ENCODE measurements at places on chromosomes 4 and X.

DNA sequence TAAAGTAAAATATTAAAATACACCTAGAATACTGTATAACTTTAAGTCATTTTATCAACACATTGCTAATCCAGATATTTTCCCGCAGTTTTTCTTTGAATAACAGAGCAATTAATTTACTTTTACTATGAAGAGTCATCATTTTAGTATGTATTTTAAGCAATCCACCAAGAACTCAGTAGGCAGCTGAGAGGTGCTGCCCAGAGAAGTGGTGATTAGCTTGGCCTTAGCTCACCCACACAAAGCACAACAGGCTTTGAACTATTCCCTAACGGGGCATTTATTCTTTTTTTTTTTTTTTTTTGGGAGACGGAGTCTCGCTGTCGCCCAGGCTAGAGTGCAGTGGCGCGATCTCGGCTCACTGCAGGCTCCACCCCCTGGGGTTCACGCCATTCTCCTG is 74.4 kb downstream of the CD38 start:
- no peak for DNase-seq

DNA sequence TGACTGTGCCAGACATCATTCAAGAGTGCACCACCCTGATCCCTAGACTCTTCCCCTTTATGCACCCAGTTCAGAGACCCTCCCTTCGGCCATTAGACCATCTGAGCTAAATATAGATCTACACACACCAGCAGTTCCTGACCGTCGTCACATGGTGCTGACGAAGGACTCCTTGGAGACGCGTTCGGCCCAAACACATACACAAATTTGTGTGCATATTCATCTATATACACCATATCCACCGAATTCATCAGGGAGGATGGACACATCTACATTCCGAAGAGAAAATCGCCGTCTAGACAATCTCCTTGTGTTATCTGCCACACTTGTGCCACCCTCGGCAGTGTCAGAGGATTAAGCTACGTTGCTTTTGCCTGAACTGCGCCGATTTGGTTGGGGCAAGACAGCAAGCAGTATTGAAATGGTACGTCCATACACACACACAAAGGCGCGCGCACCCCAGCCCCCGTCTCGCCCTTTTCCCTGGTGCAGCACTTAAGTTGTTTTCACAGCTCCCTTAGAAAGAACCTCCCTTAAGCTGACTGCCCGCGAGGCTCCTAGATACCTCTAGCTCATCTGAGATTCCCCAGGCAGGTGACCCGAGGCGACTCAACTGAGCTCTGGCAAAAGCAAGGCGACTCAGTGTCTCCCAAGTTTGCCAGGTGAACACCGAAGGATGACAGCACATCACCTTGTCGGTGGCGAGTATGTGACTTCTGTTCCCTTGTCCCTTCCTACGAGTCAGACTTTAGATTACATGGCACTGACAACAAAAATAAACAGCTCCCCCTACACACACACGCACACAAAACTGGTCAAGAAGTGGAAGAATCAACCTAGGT is 1.0 kb downstream of the RASGEF1B start:
- peak; percentile 49 for DNase-seq

DNA sequence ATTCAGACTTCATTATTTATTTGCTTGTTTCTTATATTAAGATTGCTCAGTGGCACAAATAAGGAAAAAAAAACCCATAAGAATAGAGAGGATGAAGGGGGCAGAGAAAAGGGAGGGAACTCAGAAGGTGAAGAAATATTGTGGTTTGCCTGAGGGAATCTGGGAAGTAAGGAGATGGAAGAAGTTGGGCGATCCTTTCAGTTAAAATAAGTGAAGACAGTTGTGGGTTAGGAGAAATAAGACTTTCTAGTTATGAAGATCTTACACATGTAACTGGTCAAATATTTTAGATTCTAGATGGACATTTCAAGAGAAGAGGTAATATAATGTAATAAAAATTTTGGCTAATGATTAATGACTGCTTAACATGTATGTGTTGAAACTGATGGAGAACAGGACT is 138.7 kb upstream of the LIMCH1 start:
- DNase-seq = no peak

DNA sequence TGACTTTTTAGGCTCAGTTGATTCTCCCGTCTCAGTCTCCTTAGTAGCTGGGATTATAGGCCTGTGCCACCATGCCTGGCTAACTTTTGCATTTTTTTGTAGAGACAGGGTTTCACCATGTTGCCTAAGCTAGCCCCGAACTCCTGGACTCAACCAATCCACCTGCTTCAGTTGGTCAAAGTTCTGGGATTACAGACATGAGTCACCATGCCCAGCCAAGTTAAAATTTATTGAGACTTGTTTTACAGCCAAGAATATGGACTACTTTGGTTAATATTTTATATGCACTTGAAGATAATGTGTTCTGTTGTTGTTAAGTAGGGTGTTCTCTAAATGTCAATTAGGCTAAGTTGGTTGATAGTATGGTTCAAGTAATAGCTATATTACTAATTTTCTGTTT is 58.7 kb downstream of the CYTL1 start:
- DNase-seq = no peak

DNA sequence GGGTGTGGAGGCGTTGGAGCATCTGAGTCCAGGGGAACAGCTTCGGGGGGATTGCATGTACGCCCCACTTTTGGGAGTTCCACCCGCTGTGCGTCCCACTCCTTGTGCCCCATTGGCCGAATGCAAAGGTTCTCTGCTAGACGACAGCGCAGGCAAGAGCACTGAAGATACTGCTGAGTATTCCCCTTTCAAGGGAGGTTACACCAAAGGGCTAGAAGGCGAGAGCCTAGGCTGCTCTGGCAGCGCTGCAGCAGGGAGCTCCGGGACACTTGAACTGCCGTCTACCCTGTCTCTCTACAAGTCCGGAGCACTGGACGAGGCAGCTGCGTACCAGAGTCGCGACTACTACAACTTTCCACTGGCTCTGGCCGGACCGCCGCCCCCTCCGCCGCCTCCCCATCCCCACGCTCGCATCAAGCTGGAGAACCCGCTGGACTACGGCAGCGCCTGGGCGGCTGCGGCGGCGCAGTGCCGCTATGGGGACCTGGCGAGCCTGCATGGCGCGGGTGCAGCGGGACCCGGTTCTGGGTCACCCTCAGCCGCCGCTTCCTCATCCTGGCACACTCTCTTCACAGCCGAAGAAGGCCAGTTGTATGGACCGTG is 2.2 kb downstream of the AR start:
- DNase-seq = no peak

- no peak for DNase-seq
These were observed 24.2 kb upstream of the HELT start for GRCh38 chr4:184994010-184994622.

- no peak for DNase-seq
These were observed 920.4 kb upstream of the EPHA5 start for GRCh38 chr4:66590488-66591215.

- DNase-seq = no peak
These were observed 26.7 kb downstream of the NR3C2 start for GRCh38 chr4:148415500-148415899.

GRCh38 chr4:48194971-48195370 is 60.9 kb upstream of the TXK start:
- DNase-seq = no peak

DNA sequence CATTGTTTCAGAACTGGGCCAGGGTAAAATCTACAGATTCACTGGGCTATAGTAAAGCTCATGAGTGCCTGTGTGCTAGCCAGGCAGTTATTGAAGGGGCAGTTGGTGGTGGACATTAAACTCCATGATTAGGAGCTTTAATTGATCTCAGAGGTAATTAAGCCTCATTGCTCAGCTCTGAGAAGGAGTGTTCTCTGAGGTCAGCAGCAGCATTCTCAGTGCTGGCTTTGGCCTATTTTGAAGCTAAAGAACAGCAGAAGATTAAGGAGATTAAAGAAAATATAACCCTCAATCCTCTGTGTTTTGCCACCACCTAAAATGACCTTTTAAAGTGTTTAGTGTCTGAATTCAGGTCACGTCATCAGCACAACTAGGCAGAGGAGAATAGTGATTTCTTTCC is 42.5 kb downstream of the EGF start:
- no peak for DNase-seq

DNA sequence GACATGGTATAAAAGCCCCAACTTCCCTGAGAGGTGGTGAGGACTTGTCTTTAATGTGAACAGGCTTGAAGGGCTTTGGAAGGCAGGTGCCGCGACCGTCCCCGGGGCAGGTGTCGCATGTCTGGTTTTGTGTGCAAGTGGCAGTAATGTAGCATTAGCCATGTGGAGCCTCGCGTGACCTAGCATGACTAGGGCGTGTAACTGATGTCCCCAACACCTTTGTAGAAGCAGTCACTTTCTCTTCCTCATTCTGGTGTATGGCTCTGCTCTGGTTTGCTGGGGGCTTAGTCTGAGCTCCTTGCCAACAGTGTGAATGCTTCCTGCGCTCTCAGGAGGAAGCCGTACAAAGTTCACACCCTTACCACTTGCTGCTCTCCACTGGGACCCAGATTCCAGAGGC is 145.7 kb downstream of the AMMECR1 start:
- no peak for DNase-seq

DNA sequence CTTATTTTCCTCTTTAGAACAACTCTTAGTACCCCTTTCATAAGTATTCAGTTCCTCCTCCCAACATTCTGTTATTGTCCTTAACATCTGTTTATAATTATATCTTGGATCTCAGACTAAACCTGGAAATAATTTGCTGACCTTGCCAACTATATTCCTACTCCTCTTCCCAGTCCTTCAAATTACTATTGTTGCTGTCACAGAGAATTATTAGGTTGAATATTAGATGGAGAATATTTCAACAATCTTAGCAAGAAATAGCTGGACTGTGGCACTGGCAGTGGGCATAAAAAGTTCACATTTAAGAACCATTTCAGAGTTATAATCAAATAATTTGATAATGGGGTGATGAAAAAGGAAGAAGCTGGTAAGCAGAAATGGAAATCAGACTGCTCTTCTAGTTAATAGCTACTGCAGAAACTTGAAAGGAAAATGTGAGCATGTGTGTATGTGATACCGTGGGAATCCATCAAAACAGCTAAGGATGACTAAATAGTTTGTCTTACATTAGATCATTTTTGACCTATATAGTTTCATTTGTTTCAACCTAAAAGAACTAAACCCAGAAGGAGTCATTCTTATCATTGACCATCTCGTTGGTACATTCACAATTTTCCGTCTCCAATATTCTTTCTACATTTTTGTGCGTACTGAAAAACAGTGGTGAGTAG is 43.3 kb upstream of the PRDM8 start:
- no peak for DNase-seq

GRCh38 chr4:7431696-7432530 is 2.8 kb downstream of the PSAPL1 start:
- DNase-seq = no peak

- no peak for DNase-seq
These were observed 18.9 kb upstream of the AASDH start for GRCh38 chr4:56406151-56406550.

- no peak for DNase-seq
These were observed 647.0 kb downstream of the TRAM1L1 start for GRCh38 chr4:116438417-116438816.

- no peak for DNase-seq
These were observed 20.3 kb upstream of the FAM9C start for GRCh38 chrX:13064599-13065143.

DNA sequence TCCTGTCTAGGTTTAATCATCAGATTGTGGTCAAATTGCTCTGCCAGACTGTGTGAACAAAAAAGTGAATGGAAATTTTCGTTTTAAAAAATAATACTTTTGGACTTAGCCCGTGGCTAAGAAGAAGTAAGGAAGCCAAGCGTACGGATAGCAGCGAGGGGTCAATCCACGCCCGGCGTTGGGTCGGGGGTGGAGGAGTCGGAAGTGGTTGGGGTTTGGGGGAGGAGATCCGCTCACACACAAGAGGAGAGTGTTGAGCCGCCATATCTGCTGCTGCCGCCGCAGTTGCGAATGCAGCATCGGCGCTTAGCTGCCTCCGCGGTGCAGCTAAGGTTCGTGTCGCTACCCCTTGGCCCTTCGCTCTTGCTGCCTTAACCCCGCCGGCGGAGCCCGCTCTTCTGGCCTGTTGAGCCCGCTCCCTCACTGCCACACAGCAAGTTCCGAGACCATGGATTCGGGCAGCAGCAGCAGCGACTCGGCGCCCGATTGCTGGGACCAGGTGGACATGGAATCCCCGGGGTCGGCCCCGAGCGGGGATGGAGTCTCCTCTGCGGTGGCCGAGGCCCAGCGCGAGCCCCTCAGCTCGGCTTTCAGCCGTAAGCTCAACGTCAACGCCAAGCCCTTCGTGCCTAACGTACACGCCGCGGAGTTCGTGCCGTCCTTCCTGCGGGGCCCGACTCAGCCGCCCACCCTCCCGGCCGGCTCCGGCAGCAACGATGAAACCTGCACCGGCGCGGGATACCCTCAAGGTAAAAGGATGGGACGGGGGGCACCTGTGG is at the start of gene GSPT2:
GSPT2 (plus strand) TSS at position 264 of the 779 bp plus-strand sequence; CDS start at position 449, 185 bp downstream.
- peak; percentile 82 for DNase-seq

- no peak for DNase-seq
These were observed 94.7 kb upstream of the CXXC4 start for GRCh38 chr4:104589264-104589868.

- no peak for DNase-seq
These were observed 6.9 kb upstream of the ARX start for GRCh38 chrX:25022499-25023325.

- no peak for DNase-seq
These were observed 98.8 kb downstream of the CDS1 start for GRCh38 chr4:84681486-84682274.

GRCh38 chr4:51942108-51942832 is 77.9 kb downstream of the LRRC66 start:
- no peak for DNase-seq

DNA sequence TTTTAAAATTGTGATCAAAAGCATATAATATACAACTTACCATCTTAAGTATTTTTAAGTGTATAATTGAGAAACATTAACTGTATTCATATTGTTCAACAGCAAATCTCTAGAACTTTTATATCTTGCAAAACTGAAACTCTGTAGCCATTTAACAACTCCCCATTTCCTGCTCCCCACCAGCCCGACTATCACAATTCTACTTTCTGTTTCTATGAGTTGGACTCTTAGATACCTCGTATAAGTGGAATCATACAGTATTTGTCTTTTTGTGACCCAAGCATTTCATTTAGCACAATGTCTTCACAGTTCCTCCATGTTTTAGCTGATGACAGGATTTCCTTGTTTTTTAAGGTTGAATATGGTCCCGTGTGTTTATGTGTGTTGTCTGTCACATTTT is 106.0 kb downstream of the LRBA start:
- DNase-seq = peak; percentile 43

- peak; percentile 43 for DNase-seq
These were observed 2.6 kb downstream of the COX18 start for GRCh38 chr4:73066928-73067327.

DNA sequence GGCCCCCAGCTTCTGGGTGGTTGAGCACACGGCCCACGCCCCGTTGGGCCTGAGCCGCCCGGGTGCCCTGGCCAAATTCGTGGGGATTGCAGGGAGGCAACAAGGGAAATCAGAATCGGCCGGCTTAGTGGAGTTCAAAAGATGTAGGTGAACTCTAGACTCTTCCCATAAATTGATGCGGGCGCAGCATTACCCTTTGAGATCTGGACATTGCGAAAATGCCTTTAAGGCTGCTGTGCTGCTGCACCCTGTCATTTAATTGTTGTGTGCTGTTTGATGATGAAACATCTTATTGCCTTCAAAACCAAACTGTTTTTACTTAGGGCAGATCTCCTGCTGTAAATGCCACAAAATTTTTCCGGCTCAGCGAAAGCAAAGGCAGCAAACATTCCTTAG is 409 bp upstream of the MPP1 start:
- no peak for DNase-seq
